ENCODE measurements at places on chromosomes 2 and 18.

DNA sequence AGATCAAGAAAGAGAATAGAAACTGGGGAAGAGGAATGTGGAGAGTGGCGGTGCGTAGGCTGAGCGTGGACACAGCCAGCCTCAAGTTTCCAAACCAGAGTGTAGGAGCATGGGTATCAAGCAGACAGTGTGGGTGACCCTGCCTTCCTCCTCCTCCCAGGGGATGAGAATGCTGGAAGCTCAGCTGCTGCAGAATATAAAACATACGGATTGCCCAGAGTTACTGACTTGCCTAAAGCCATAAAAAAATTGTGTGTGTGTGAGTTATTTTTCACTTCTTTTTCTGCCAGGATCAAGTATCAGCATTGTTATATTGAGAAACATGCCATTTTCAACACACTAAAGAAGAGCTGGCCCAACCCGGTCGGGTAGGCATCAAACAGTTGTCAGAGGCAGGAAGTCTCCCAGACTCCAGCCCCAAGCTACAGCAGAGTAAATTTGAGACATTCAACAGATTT is 333.3 kb upstream of the ACVR2A start:
- DNase-seq: no peak

- DNase-seq: no peak
These were observed 481.4 kb downstream of the CDH2 start for GRCh38 chr18:27695503-27695902.

DNA sequence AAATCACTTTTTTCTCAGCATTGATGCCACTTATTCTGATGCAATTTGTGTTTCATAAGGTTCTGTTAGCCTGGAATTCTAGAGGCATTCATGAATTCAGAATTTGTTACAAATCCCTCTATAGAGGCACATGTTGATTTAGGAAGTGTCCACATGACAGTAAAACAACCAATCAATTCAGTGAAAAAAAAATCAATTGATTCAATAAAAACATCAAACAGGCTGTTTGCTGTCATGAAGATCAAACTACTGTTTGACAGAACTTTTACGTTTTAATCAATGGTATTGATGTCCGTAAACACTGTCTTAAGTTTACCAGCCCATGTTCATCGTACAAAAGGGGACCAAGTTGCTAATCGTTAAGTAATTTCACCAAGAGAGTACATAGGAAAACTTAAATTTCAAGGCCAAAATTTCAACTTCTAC is 261.5 kb downstream of the FIGN start:
- DNase-seq: no peak

DNA sequence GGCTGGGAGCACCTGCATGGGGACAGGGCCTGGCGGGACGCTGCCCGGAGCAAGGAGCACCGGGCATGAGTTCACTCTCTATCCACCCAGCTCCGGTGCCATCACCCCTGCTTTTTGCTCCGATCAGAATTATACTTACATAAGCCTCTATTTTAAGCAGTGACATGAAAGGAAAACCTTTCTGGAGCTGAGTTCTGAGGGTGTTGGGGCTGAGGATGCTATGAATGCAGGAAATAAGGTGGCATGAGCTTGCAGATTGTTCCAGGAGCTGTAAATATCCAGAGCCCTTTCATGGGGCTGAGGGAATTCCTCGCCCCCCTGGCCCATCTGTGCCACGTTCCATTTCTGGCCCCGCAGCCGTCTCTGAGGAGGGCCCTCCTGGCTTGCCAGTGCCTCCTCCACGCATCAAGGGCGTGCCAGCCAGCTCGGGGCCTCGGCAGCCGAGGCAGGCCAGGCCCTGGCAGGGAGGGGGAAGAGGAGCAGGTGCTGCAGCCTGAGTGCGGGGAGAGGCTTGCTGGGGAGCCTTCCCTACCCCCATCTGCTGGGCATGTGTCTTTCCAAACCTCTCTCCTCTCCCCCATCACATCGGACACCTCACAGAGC is 91.7 kb upstream of the MCFD2 start:
- DNase-seq: no peak

- DNase-seq: no peak
These were observed 100.3 kb downstream of the DPP10 start for GRCh38 chr2:114542695-114543094.

DNA sequence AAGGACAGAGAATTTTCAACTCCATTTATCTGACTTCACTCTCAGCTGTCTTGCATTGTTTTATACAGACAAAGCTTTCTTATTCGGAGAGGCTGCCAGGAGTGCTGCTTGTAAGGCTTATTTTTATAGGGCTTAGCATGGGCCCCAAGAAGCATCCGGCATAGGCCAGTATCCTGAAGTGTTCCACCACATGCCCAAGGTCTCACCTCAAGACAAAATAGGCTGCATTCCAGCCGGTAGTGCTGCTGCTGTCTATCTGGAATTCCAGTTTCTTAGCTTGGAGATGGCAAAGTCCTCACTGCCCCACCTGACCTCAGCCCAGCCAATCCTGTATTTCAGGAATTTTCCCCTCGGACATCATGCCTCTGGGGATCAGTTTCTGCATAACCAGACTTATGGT is 47.6 kb upstream of the MCFD2 start:
- DNase-seq: no peak

DNA sequence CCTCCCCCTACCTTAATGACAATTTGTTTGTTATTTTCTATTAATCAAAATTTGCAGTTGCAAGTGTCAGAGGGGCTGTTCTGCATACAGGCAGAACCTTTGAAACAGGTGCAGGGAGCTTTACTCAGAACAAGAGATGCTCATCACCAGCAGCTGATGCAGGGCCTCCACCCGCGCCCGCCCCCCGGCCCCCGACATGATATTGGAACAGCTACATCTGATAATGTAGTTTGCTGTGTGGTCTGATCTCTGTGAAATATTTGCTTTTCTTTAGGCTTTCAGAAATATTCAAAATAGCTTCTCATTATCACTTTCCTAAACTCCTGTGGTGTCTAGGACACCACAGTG is 130.0 kb downstream of the PRKCE start:
- DNase-seq: no peak

DNA sequence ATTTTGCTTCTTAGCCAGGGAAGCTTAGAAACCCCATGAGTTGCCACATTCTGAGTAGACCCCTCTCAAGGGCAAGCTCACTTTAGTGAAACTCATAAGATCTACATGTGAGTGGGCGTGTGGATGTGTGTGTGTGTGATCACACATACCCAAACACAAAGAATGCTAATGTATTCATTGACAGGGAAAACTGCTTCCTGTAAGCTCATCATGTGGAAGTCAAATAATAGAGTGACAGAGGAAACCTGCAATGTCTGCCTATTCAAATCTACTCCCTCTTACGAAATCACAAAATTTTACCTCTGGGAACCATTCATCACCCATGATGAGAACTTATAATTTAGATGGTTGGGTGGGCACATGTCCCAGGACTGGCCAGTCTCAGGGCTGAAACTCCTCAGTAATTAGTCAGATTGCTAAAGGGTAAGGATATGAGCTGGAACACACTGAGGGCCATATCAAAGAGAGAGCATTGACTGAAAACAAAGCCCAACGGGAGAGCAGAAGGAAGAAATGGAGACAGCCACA is 94.5 kb upstream of the CCDC150 start:
- DNase-seq: no peak

GRCh38 chr2:9365498-9366019 is 57.8 kb downstream of the ITGB1BP1 start:
- DNase-seq: no peak

DNA sequence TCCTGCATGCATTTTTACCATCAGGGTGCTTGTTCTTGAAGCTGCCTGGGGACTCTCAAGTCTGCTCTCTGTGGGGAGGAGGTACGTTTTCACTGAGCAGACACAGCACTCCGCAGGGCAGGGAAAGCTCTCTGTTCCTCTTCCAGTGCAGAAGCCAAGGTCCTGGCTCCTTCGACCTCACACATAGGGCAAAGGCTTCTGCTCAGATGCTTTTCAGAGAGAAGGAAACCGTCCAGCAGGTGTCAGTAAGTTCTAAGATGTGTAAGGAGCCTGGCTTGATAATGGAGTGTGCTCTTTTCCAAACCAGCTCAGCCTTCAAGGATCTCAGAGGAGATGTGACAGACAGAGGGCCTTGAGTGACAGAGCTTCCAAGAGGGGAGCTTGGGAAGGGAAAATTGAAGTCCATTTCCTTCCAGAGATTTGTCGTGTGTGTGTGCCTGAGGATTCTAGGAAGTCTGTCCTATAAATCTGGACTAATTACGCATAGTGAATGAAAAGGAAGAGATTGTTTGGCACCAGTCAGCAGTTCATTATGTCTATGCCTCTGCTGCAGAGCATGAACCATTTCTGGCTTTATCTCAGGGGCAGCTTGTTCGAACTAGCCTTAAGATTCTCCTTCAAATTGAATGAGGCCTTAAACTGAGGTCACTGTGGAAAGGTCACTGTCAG is 67.3 kb upstream of the UPP2 start:
- DNase-seq: no peak

- DNase-seq: no peak
These were observed 84.2 kb upstream of the CD302 start for GRCh38 chr2:159882130-159882745.

DNA sequence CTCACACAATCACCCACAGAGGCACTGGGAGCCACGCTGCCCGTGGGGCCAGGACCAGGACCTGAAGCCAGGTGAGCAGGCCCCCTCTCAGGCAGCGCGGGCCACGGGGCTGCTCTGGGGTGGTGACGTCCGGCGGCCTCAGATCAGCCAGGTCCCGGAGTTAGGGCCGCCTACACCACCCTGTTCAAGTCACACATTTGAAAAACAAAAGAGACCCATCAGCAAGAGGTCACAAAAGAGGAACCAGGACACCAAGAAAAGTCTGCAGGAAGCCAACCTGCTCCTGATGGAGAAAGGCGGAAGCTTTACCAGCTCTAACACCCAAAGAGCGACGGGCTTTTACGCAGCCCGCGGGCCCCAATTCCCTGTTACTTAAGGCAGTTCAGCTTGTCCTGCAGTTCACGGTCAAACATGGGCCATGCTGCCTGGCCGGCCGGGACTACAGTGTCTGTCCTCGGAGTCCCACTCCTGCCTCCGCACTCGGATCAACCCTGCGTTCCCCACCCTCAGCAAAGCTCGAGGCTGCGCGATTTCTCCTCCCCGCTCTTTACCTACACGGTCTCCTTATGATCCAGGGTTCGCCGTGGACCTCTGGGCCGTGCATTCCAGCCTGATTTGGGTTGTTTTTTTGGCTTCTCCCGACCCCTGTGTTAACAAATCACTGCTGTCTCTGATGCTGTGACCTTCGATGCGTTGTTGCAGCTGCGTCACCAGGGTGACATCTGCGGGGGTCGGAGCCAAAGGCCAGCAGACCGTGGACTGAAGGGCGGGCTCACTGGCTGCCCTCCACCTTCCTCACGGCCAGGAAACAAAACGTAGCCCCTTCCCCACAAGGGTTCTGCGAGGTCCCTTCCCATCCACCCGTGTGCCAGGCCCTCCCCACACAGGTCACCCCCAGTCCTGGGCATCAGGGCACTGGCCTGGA is 31.0 kb downstream of the SNORC start:
- DNase-seq: no peak

- DNase-seq: no peak
These were observed 60.6 kb downstream of the ZNF516 start for GRCh38 chr18:76434452-76434851.

DNA sequence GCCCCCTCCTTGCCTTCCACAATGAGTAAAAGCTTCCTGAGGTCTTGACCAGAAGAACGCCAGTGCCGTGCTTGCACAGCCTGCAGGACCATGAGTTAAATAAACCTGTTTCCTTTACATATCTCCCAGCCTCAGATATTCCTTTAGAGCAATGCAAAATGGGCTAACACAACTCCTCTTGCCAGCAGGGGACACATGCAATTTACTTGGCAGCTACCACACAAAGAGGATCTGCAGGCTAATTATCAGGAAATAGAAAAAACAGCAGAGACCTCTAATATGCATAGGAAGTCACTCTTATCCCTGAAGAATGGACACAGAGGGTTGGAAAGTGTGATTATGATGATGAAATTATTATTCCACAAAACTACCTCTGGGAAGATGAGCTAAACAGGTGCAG is 114.0 kb downstream of the PIEZO2 start:
- no peak for DNase-seq

DNA sequence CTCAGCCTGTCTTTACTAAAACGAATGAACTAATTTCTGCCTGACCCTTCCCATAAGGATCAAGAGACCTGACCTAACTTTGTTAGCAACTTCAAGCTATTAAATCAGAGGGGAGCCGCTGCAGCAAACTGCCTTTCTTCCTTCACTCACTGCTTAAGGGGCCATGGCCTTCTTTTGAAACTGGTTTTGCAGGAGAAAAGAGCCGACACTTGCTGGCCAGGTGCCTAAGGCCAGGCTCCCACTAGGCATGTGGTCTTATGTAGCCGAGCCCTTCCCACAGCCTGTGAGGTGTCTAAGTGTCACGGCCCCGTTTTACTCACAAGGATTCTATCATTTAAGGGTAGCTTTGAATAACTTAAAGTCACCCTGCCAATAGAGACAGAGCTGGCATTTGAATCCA is 130.8 kb downstream of the ZNF236 start:
- DNase-seq: no peak

- no peak for DNase-seq
These were observed 154.2 kb downstream of the DSC3 start for GRCh38 chr18:30888344-30888743.

DNA sequence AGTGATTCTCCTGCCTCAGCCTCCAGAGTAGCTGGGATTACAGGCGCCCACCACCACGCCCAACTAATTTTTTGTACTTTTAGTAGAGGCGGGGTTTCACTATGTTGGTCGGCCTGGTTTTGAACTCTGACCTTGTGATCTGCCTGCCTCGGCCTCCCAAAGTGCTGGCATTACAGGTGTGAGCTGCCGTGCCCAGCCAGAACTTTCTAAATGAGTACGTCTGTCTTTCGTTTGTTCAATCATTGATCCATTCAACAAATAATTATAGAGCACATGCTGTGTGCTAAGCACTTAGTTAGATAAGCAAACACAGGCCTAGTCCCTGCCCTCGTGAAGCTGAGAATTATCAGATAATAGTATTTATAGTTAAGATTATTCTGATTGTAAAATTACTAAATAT is 56.5 kb downstream of the TTC39C start:
- no peak for DNase-seq

DNA sequence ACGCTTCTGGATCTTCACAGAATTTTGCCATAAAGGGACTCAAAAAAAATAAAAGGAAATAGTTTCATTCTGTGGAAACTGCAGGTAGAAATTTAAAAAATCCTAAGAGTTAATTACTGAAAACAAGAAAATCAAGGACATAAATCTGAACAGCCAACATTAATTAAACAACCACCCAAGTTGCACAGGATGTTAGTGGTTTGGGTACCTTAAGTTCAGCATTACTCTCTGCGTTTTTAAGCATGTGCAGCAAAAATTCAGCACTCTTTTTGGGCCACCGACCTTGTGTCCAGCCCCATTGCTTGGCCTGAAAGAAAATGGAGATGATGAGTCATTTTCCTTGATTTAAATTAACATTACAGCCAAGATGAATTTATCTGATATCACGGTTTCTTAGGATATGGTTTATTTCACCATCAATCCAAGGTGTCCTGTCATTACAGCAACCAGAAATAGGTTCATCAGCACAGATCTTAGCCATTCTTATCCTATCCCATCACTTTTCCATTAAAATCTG is 3.3 kb upstream of the C18orf32 start:
- DNase-seq: no peak

- no peak for DNase-seq
These were observed 11.4 kb downstream of the FHOD3 start for GRCh38 chr18:36308711-36309435.

- DNase-seq: no peak
These were observed 48.8 kb downstream of the ASAP2 start for GRCh38 chr2:9255416-9255815.
